ENCODE measurements at places on chromosomes 2 and 18.

GRCh38 chr2:99481527-99481926 lies 8.3 kb downstream of the REV1 start:
- no peak for DNase-seq

DNA sequence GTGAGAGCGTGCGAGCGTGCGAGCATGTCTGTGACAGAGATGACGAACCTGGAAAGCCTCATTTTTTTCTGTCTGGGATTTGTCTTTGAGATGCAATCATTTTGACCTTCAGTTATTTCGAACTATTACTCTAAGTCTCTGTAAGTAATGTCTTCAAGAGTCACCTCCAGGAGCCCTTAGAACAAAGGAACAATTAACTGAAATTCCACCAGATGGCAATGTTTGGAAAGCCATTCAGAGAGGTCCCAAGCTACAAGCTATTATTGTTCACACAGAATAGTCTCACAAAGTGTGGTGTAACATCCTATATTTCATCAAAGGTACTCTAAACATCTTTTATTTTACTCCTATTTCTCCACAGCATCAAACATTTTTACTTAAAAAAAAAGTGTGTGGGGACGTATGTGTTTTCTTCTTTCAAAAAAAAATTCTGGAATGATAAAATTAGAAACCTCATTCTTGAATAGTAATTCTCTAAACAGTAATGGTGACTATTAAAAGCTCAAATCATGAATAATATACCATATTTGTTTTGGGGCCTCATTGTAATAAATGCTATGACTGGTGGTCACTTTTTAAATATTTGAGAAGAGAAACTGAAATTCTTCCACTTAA lies 35.1 kb upstream of the MAPRE2 start:
- no peak for DNase-seq

DNA sequence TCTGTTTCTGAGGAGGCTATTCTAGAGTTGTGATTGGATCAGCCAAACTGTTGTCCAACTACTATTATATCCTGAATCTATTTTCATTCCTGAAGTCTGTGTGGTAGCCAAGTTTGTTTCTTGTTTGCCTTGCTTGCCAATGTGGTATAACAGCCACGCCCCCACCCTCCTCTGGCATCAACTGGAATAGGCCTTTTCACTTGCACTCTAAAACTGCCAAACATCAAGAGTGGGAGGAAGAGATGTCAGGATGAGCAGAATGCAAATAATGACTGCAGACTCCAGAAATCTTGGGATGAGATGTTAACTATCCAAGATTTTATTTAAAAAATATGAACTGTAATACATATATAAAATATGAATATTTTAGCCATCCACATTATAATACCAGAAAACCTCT lies 246.1 kb downstream of the NRXN1 start:
- no peak for DNase-seq

DNA sequence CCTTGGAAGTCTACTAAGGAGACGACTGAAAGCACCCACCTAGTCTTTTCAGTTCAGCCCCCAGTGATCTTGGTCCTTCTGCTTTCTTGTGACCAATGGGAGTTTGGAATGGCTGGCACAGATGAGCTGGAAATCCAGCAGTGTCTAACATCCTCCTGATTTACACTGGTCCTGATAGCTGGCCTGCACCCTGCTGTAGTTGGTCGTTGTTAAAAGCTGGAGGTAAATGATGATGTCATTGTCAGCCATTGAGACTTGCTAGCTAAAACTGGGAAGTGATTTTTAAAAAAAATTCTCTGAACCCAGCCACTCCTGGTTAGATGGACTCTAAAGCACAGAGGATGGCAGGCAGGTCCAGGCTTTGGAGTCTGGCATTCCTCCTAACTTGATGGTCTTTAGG lies 19.3 kb downstream of the CCT7 start:
- DNase-seq, result no peak

DNA sequence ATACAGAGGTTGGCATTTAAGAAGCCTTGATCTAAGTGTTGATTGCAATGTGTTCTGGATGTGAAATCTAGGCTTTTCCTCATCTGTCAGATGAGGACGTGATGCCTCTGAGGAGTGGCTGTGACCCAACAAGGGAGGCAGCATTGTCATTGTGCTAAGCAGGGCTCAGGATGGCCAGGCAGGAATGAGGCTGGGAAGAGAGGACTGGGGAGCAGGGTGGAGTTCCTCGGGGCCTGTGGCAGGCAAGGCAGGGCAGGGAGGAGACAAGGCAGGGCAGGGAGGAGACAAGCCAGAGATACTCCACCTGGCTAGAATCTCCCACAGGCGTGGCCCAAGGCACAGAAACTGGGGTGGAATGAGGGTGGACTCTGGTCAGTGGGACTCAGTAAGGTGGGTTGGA lies 116.6 kb downstream of the RPIA start:
- no peak for DNase-seq

- DNase-seq, result no peak
These were observed 79.6 kb downstream of the SUMO1 start for GRCh38 chr2:202158796-202159195.

- no peak for DNase-seq
These were observed 28.4 kb upstream of the DTNB start for GRCh38 chr2:25701801-25702200.

GRCh38 chr2:10136101-10136934 lies 13.8 kb downstream of the RRM2 start:
- no peak for DNase-seq

DNA sequence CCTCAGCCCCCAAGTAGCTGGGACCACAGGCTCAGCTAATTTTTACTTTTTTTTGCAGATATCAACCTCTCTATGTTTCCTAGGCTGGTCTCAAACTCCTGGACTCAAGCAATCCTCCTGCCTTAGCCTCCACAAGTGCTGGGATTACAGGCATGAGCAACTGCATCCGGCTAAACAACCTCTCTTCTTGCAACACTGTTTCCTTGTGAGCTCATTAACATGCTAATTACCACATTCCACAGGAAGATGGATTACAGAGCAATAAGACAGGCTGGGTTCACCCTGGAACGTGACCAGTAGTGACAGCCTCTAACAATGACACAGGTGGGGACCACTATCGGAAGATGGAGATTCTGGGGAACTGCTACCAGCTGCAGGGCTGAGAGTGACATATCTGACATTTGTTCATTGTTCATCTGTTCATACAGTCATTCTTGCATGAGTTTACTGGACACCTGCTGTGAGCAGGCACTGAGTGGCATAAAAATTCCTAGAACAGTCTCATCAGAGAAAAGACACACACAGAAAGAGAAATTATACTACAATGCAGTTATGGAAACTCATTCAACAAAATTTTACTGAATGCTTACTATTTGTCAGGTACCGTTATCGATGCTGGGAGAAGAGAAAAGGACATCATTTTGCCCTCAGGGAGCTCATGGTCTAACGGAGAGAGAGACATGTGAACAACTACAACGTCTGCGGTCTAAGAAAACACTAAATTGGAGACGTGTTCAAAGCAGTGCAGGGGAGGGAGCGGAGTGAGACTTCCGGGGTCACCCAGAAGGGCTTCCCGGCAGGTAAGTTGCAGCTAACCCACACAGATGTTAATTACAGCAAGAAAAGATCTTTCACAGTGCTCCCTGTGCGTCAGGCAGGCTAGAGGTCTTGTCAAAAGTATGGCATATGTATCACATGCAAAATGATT lies 37.6 kb downstream of the PROC start:
- DNase-seq, result no peak

- DNase-seq, result no peak
These were observed 23.0 kb upstream of the RHOB start for GRCh38 chr2:20423847-20424246.

DNA sequence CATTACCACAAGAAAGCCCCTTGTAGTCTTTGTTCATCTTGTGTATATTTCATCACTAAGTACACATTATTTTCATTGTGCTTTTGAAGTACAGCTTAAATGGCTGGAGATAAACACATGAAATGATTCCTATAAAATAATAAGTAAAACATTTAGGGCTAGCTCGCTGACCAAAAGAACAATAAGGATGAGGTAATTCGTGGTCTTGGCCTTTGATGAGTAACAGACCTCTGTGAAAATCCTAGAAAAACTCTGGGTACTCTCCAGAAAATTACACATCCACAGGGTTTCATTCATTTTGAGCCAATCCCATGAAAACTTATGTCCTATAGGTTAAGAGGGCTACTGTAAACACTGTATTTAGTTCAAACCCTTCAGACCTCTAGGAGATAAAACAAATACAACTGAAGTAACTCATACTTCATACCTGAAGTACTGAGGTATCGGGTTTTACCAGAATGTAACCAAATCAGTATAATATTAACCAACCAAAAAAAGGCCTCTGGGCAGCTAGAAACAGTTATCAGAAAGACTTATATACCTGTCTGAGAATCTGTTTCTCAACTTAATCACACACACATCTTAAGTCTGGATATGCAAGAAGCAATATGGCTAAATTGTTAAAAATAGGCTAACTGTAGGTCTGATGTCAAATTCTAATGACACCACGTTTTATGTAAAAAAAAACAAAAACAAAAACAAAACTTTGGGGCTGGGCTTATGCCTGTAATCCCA lies 31.0 kb downstream of the CFAP36 start:
- DNase-seq, result no peak

DNA sequence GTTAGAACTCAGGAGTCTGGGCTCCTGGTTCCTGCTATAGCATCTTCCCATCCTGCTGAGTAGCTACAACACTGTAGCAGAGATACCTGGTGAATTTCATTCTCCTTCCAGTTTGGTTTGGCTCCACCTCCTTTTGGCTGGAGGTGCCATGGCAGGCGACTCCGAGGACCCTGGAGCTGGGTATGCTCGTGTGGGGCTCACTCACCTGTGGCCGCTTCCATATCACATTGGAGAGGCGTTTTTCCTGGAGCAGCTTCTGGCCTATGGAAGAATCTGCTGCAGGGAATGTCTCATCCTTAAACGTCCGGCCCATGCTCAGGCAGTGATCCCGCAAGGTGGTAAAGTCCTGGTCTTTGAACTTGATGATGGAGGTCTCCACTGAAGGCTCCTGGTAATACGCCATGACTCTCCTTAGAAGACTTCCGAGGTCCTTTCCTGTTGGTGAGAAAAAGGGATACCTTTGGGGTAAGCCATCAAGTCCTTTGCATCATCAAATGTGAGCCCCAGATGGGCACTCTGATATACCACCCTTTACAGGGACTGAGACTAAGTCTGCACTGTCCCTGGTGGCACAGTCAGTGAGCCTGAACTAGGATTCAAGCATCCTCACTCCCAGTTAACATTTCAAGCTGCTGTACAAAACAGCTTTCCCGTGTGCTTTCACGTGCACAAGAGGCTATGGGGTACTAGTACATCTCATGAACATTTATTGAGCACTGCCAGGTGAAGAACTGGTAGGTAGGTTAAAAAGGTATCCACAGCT lies 20.1 kb downstream of the CAPN13 start:
- DNase-seq, result no peak

- DNase-seq, result no peak
These were observed 1992.5 kb upstream of the PIK3C3 start for GRCh38 chr18:39962546-39962945.

GRCh38 chr18:58335821-58336220 lies 291.8 kb downstream of the NEDD4L start:
- no peak for DNase-seq

GRCh38 chr2:66968946-66969345 lies 428.2 kb upstream of the ETAA1 start:
- DNase-seq, result no peak

- no peak for DNase-seq
These were observed 44.4 kb downstream of the MYO3B start for GRCh38 chr2:170222298-170222697.

- no peak for DNase-seq
These were observed 92.2 kb downstream of the LBH start for GRCh38 chr2:30323499-30323898.

GRCh38 chr18:61882296-61883004 lies 10.4 kb downstream of the RNF152 start:
- DNase-seq, result no peak

DNA sequence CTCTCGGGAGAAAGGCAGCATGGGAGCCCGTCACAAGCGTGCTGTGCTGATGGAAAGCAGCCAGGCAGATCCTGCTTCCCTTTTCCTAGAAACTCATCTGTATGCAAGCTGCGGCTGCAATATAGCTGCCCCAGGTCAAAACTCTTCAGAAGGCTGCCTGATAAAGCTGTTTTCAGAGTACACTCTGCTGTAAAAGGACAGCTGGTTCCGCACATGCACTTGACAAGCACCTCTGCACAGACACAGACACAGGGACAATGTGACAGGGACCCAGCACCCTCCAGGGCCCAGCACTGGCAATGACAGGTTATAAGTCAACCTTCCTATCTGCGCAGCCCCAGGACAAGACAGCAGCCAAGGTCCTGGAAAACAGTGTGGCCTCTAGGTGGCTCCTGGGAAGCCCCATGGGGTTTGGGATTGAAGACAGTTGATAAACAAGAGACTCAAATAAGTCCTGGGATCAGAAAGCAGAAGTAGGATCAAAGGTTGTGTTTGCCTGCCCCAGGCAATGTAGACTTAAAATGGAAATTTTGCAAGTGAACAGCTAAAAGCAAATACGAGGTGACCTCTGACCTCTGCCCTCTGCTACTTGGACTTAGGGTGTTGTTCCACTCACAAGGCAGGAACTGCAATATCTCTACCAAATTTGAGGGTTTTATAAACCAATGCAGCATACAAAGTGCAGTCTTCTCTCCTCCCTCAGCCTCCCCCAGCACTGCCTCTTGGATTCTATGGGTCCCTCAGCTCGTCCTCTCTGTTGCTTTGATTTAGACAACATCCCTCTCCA lies 16.9 kb downstream of the SLC66A2 start:
- DNase-seq, result no peak

DNA sequence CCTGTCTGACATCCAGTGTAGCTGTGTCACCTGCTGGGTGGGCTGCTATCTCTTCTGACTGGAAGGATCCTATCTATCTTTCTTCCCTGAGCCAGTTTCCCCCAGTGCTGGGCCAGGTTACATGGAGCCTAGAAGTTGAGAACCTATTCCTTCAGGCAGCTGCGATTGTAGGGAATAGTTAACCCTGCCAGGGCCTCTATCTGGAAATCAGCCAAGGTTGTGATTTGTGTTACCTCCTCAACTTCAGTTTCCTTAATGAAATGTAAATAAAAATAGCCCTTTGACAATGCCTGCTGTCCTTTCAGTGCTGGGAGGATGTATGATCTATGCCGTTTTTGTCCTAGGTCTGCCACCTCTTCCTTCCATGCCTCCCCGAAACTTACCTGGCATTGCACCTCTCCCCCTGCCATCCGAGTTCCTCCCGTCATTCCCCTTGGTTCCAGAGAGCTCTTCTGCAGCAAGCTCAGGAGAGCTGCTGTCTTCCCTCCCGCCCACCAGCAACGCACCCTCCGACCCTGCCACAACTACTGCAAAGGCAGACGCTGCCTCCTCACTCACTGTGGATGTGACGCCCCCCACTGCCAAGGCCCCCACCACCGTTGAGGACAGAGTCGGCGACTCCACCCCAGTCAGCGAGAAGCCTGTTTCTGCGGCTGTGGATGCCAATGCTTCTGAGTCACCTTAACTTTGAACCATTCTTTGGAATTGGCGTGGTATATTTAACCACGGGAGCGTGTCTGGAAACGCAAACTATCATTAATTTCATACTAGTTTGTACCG lies 36.6 kb downstream of the GORASP2 start:
- no peak for DNase-seq

- DNase-seq, result no peak
These were observed 48.7 kb downstream of the INPP5D start for GRCh38 chr2:233108611-233109490.

Data from activated CD8-positive, alpha-beta memory T cell treated with anti-CD3 and anti-CD28 coated beads, Interleukin-2, amount 50 U/mL, for 4 hours (primary cell).